ENCODE measurements at places on chromosomes 5 and 9.

GRCh38 chr5:53114988-53115387 is 5.4 kb upstream of the MOCS2 start:
- DNase-seq = no peak

GRCh38 chr5:80324912-80325311 is 5.1 kb downstream of the SPZ1 start:
- DNase-seq = no peak

DNA sequence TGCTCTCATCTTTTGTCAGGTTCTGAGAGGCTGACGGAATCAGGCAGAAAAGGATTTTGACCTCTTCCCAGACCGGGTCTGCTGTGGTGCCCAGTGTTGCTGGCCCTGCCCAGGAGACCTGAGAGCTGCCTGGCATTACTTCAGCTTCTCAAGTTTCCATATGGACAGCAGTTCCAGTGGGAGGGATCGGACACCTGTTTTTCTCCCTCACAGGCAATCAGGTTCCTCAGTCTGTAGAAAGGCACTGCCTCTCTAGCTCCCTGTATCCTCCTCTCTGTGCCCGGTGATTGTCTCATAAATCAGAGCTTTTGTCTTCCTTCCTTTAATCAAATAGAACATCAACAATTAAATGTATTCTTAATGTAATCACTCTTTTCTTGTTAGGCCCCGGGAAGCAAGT is 198.7 kb downstream of the SEMA6A start:
- DNase-seq = no peak

DNA sequence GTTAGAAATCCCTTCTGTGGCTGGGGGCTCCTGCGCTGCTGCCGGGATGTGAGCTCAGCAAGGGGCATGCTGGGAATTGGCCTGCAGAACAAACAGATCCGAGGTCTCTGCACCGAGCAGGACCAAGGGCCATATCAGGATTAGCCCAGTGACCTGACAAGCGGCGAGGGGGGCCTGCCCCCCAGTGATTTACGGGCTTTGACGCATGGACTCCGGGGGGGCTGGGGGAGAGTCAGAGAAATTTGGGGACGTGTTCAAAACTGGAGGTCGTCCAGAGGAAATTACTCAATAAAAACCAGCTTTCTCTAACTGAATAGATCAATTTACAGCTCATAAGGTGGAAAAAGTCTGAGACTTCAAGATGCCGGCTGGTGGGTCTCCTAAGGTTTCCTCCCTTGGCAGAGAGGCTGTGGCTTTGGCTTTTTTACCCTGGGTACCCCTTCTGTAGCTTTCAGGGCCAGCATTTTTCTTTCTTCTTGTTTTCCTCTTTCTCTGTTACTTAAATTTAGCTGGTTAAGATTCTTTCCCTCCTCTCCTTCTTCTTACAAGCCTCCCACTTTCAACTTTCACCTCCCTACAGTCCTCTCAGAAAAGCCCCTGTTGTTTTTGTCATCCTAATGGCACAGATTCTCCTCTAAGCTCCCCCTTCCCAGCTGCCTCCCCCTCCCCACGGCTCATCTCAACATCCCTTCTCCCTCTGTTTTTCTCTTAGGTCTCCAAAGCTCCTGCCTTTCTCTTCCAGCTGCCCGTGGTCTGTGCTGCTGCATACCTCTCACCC is 551.0 kb downstream of the CCDC171 start:
- DNase-seq = no peak

- DNase-seq = peak; percentile 63
These were observed 54.7 kb upstream of the SUSD3 start for GRCh38 chr9:93003552-93004407.

DNA sequence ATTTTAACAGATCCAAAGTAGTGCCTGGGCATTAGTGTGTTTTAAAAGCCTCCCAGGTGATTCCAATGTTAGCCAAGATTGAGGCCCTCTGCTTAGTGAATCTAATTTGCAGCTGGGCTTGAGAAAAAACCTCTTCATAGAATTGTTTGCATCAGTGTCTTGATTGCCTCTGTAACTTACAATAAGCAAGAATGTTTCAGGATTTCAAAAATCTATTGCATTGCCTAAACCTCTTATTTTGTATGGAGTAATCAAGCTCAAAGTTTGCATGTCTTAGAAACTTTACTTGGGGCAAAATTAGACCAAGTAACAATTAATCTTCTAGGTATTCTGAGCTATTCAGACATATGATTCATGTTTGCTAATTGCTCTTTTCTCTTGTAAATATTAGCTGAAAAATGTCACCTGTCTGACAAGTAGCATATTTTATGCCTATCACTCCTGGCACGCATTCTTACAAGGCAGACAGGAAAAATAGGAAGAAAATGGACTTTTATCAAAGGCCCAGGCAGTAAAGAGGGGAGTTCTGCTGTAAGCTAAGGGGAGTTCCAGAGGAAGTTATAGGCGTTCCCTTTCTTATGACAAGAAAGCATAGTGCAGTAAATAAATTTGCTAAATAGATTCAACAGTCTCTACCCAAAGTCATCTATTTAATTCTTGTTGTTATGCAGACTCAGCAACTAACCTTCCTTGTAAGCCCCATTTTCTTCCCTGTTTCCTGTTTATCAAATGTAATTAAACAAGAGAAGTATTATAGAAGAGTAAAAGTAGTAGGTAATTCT is 21.0 kb downstream of the PDCD1LG2 start:
- peak; percentile 24 for DNase-seq

GRCh38 chr5:15655683-15656082 is 155.7 kb downstream of the FBXL7 start:
- DNase-seq = no peak

DNA sequence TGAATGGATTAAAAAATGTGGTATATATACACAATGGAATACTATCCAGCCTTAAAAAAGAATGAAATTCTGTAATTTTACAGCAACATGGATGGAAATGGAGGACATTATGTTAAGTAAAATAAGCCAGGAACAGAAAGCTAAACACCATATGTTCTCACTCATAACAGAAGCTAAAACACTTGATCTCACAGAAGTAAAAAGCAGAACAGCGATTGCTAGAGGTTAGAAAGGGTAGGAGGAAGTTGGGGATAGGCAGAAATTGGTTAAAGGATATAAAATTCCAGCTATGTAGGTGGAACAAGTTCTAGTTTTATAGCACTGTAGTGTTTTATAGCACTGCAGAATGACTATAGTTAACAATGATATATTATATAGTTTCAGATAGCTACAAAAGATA is 15.8 kb downstream of the MARCHF3 start:
- no peak for DNase-seq

- no peak for DNase-seq
These were observed 16.5 kb downstream of the SPARC start for GRCh38 chr5:151670083-151670686.

- DNase-seq = peak; percentile 94
These were observed at the start of gene DYNC2I2 for GRCh38 chr9:128656416-128657343. Gene DYNC2I2, minus strand, starts transcription at chr9:128656847. Its CDS starts 121 bp downstream, at chr9:128656726.

- no peak for DNase-seq
These were observed 13.4 kb downstream of the PAIP1 start for GRCh38 chr5:43543434-43543833.

GRCh38 chr5:159992566-159992965 is 16.4 kb upstream of the TTC1 start:
- no peak for DNase-seq

DNA sequence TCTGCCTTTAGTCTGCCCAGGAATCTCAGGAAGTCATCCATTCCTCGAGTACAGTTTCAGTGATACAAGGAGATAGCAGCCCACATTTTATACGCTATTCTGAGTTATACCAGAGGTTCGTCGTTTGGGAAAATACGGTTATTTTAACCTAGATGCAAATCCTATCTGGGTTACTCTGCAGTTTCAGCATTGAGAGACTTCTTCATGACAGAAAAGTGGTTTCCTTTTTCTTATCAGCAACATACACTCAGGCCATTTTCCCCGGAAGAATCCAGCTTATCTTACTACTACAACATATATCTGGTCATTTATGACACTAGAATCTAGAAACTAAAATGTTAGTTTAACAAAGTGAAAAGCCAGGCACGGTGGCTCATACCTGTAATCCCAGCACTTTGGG is 83.4 kb upstream of the IQGAP2 start:
- no peak for DNase-seq

DNA sequence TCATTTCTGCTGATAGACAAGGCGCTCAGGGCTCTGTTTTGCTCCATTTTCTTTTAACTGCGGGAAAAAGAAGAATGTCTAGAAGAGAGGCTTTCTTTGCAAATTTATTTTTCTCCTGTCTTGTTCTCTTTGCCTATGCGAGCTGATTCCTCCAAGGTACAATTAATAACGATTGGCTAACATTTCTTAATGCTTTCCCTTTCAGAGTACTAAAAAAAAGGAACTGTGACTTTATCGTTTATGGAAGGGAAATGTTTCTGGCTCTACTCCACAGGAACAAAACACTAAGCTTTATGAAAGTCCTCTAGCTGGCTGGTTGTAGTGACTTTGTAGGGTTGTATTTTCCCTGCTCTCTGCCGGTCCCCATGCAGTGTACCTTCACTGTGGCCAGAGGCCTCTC is 11.7 kb downstream of the NSG2 start:
- no peak for DNase-seq

DNA sequence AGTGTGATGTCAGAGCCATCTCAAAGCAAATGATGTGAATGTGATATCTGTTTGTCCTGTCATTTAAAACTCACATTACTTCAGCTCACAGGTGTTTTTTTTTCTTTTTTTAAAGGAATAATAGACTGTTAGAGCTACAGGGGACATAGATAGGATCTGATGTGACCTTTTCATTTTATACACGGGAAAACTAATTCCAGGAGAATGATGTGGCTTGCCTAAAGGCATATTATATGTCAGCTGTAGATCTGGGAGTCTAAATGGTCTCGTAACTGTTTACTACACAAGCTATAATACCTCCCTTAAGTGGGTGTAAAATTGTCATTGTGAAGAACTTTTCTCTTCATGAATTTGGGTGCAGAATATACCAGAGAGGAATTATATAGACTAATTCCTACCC is 2.0 kb downstream of the NMUR2 start:
- DNase-seq = no peak

- DNase-seq = no peak
These were observed 86.1 kb downstream of the SH3TC2 start for GRCh38 chr5:148976569-148977381.

- no peak for DNase-seq
These were observed 6.9 kb downstream of the ERMP1 start for GRCh38 chr9:5825895-5826622.

DNA sequence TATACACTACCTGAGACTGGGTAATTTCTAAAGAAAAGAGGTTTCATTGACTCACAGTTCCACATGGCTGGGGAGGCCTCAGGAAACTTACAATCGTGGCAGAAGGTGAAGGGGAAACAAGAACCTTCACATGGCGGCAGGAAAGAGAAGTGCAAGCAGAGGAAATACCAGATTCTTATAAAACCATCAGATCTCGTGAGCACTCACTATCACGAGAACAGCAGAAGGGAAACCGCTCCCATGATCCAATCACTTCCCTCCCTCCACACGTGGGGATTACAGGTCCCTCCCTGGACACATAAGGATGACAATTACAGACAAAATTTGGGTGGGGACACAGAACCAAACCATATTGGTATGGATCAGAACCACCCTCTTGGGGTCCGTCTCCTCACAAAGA is 44.2 kb upstream of the SPIN1 start:
- DNase-seq = no peak

DNA sequence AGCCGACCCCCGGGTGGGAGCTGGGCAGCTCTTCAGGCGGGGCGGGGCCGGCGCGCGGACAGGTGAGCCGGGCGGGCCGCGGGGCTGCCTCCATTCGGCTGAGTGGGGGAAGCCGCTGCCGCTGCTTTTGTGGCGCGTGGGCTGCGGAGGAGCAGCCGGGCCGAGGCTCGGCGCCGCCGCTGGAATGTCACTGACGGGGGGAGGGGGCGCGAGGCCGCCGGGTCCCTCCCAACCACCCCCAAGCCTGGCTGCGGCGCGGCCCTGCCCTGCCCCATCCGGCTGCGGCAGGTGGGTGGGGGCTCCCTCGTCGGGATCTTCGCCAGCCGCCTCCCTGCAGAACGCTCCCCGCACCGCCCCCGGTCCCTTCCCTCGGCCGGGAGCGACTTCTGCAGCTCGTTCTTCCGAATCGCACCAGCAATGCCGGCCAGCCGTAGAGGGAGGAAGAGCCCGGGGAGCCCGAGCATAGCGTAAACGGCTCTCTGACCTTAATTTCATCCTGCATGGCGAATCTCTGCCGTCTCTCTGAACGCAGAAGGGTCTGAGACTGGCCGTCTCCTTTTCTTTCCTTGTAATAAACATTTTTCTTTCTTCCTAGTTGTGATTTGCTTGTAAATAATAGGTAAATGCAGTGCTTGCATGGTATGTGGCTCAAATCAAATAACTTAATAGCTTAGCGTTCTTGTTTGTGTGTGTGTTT is 505 bp downstream of the SPTAN1 start:
- DNase-seq = no peak

DNA sequence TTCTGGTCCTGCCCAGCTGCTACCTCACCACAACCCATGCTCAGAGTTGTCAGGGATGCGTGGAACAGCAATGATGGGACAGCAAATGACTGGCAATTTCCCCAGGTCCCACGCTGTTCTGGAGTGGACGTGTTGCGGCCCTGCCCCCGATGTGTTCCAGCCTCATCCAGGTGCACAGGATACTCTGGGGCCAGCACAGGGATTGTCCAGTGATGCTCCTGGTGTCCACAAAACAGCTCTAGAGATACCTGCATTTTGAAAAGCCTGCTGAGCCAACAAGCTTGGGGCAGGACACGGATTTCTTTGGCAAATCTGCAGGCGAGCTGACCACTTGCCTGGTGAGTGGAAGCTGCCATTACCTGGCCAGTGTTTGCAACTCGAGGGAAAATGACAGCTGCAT is 88.7 kb downstream of the ANKRD33B start:
- DNase-seq = no peak

GRCh38 chr5:96175090-96175489 is 213.4 kb upstream of the ELL2 start:
- DNase-seq = no peak

GRCh38 chr5:178323961-178324360 is 91.4 kb upstream of the PHYKPL start:
- DNase-seq = no peak

Data from central memory CD4-positive, alpha-beta T cell (primary cell).